Effector memory CD4-positive, alpha-beta T cell (primary cell): ENCODE measurements at places on chromosomes 2 and 18.
A peak's percentile ranks its signal among the peaks of the same experiment; 100 is the strongest.

DNA sequence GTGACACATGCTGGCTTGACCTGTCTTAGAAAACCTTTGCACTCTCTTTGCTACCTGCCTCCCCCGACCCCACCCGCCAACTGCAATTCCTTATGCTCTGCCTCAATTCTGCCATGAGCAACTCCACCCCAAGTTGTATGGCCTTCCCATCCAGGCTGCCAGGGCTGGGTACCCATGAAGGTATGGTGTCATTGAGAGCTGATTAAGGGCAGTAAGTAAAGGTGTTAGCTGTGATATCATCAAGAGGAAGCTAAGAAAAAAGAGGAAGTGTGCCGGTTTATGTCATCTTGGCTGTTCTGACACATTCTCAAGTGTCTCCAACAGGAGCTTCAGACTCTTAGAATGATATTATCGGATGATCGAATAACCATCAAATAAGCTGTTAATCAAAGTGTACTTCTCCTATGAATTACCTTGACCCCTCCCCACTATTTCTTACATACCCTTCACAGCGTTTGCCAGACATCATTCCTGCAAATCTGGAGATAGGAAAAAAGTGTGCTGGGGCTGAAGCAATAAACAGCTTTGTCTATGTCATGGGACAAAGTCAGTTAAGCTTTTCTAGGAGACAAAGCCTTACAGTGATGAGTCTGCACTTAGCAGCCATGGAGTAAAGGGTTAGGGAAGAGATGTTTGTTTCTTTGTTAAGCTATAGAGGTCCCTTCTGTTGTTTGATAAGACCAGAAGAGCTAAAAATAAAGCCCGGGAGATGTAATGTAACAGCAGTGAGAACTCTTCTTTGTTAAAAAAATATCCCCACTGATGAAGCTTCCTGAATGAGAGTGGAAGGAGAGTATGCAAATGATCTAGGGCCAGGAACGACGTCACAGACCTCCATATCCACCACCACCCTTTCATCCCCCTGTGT lies 40.4 kb upstream of the SMAD2 start:
- DNase-seq: no peak

DNA sequence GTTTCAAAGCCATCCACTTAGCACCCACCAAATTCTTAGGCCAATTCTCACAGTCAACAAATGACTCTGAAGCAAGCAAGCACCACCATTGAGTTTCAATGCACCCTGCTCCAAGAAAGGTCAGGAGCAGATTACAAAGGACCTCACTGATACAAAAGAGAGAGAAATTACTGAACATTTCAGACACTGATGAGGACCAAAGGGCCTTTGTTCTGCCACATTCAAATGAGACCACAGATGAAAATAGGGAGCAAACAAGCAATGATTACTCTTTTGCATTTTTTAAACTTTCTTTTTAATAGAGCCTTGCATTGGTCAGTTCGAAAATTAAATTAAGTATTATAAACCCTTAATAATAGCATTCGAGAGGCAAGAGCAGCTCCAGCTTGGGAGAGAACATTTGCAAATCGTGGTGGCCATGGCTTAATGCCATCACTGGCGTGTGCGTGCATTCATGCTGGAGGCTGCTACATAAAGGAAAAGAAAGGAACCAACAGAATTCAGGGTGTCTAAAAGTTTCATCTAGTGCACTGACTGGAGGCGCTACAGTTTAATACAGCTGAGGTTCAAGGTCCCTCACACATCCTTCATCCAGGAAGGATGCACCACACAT lies 87.5 kb downstream of the KLF7 start:
- DNase-seq: no peak

DNA sequence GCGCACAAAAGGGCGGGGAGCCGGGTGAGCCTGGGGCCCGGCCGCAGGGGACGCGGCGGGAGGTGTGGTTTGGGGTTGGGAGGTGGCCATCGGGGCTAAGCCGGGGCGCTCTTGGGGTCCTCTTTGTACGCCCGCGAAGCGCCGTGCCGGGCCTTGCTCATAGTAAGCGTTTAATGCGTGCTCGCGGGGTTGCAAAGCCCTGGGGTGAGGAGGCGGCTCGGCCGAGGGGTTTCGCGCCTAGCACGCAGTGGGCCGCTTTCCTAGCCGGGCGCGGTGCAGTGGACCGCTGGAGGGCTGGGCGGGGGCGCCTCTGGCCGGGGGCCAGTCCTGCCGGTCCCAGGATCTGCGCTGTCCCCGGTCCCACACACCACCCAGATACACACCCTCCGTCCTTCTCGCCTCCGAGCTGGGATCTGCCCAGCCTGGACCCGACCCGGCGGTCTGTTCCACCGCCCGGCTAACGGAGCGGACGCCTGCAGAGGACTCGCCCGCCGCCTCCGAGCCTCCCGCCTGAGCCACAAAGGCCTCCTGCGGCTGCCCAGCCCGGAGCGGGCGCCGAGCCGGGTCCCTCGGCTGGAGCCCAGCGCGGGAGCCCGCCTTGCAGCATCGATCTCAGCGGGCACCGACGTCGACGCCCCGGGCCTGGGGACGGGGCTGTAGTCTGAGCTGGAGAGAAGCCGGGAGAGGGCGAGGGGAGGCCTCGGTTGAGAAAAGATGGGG lies 564 bp downstream of the DPYSL5 start:
- DNase-seq: no peak

DNA sequence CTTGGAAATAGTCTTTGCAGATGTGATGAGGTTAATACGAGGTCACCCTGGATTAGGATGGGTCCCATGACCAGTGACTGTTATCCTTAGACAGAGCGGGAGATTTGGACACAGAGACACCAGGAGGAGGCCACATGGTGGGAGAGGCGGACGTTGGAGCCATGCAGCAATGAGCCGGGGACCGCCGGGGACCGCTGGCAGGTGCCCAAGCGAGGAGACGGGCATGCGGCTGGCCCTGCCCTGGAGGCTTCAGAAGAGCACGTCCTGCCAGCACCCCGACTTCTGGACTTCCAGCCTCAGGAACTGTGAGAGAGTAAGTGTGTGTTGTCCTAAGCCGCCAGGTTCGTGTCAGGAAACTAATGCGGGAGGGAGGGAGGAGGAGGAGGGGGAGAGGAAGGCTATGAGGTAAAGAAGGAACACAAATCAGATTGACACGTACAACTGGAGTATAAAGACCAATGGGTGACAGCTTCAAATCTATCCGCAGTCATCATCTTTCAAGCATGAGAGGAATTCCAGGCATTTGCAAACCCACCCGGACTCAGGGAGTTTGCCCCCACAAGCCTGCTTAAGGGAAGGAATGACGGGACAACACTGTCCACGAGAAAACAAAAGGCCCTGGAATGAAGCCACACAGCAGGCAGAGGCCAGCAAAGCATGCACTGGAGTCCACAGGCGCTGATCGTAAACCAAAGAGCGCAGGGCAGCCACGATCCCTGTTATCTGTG lies 11.6 kb upstream of the BOK start:
- DNase-seq: no peak

- no peak for DNase-seq
Measured at GRCh38 chr2:120797421-120798221, 62.0 kb downstream of the GLI2 start.

- no peak for DNase-seq
Measured at GRCh38 chr18:61784834-61785233, 108.0 kb downstream of the RNF152 start.

GRCh38 chr18:34203866-34204265 lies 20.8 kb downstream of the NOL4 start:
- no peak for DNase-seq

DNA sequence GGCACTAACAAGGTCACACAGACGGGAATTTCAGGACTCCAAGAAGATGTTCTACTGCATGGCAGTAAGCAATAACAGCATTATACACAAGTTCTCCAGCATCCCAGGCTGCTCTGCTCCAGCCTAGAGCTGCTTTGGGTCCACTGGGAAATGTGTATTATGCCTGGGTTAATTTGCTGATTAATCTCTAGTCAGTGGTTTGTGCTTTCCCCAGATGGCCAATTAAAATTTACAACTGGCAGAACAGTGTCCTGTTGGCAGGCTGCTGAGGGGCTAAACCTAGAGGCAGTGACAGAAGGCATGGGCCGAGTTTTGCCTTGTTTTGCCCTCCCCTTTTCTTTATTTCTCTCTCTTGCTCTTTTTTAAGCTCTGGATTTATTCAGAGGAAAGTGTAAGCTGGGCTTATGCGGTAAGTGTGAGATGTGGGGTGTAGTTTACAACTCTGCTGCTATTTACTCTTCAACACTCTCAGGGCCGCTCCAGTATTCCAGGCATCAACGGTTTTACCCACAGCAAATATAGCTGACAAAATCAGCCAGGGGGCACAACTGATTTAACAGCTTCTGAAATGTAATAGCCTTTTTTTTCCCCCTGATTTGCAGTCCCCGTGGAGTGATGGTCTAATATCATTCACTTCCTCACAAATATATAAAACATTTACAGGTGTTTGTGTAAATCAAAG lies 348.0 kb downstream of the GPD2 start:
- no peak for DNase-seq

- DNase-seq: peak; percentile 9
Measured at GRCh38 chr2:179218848-179219594, 45.6 kb downstream of the SESTD1 start.

- DNase-seq: no peak
Measured at GRCh38 chr2:76159042-76159648, 448.4 kb upstream of the GCFC2 start.

DNA sequence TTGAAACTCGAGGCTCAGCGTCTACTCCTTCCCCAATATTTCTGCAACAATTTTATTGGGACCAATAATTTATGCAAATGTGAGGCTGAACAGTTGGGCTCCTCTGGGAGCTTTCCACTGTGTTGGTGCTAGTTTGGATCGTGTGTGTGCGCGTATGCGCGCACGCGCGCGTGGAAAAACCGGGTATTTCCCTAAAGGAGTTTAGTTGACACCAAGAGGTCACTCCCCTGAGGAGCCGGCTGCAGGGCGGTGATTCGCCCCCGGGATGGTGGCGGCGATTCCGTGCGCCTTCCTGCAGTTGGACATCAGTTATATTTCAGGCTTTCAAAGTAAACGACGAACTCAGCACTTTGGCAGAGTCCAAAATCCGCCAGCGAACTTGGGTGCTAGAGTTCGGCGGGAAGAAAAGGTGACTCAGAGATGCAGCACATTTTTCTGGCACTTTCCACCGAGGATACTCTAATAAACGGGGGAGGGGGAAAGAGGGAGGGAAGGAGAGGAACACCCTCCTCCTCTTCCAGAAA lies 186.5 kb upstream of the FANCL start:
- no peak for DNase-seq

DNA sequence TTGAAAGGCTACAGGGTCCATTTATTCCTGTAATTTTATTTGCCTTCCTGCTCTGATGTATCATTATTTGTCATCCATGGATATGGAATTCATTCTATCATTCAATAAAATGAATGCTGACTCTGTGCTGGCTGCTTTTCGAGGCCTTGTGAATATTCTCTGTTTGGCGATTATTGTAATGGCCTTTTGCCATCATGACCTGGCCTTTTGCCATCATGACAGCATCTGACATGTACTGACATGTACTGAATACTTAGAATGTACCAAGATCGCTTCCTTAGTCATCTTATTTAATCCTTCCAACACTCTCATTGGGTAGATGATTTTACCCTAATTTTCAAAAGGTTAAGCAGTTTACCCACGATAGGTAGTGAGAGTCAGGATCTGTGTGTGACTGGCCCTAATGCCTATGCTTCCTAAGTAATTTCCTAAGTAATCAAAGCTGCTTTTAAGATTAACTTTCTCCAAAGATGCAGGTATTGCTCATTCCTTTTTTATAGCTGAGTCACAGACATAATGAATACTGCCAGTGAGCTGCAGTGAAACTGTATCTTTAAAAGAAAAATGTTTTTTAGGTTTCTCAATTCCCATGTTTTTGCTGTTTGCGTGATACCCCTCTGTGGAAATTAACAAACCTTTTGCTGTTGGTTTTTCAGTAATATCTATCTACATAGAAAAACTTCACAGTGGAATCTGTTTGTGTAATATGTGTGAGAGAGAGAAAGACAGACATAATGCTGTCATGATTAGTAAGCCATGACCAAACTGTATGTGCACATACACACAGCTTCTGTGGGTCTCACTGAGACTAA lies 127.8 kb downstream of the CERS6 start:
- DNase-seq: no peak

DNA sequence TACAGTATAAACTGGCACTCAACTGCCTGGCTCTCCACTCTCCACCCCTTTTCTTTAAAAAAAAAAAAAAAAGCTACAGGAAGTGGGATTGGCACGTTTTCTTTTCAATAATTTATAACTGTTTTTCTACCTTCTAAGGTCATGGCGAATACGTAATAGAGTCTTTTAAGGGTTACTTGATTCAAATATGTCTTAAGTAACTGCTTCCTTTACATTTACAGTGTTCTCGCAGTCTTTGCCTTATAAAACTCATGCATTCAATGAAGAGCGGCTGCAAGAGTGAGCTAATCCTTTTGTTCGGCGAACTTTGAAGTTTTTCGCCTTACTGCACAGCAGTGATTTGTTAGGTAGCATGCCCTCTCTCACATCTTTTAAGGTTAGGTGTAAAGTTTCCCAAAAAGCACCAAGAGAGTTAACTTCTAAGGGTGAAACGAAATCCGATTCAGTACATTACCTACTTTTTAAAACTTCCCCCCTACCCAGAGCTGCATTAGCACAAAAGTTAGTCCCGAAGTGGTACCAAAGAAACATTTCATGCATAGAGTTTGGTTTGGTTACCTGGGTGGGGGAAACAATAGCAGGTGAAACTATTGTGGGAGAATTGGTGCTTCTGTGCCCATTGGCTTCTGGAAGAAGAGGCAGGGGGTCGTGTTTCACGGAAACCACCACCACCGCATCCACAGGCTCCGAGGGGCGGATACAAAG lies 2.0 kb downstream of the KCTD1 start:
- no peak for DNase-seq

DNA sequence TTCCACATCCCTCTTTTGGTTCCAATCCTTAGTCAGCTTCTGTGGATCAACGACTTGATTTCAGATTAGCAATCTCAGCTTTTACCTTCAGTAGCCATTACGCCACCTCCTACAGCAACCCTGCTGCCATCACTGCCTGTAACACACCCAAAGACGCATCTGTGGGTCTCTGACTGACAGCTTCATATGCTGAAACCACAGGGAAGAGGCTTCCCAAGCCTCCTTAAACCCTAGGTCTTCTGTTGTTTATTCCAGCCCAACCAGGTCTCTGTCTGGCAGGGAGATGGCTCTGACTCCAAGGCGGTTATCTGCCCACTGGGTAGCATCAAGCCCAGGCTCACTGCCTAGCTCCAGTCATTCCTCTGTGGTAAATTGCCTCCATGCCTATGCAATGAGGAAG lies 28.6 kb upstream of the TRIB2 start:
- no peak for DNase-seq

- DNase-seq: no peak
Measured at GRCh38 chr2:143762176-143762928, 633.1 kb downstream of the ARHGAP15 start.

GRCh38 chr2:95008306-95008705 lies 17.2 kb upstream of the MAL start:
- DNase-seq: no peak

GRCh38 chr18:11258039-11258610 lies 108.8 kb upstream of the PIEZO2 start:
- DNase-seq: no peak

GRCh38 chr2:173667415-173667814 lies 297.8 kb downstream of the SP3 start:
- DNase-seq: no peak

DNA sequence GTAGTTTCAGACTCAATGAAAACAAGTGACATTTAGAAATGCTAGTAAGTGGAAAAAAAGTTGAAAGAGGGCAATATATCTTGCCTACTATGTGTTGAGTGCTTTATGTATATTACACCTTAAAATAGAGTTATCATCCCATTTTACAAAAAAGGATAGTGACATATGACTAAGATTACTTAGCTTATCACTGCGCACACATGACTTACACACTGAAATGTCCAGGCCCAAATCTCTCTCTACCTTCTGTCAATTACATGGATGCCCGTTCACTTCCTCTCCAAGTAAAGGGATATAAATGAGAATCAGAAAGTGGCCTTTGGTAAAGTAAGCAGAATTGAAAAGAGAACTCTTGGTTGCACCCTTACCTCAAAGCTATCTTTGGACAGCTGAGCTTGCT lies 3.6 kb upstream of the PARD3B start:
- no peak for DNase-seq
